ENCODE measurements at places on chromosomes 6 and 20.
A peak's percentile ranks its signal among the peaks of the same experiment; 100 is the strongest.

GRCh38 chr20:38337561-38338140 is 8.6 kb upstream of the LBP start:
- DNase-seq: no peak

DNA sequence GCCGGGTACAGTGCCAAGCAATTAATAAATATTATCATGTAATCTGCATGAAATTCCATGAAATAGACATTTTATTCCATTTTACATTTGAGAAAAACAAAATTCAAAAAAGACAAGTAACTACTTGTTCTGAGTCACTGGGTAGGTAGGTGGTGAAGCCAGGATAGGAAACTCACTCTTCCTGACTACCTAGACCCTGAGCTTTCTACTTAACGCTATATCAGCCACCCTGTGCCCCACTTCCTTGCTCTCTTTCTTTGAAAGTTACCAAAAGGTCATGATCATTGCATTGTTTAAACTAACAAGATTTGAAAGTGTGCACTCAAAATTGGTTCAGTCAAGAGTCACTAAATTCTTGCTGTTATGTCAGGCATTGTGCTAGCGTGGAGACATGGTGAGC is 235.7 kb downstream of the CD83 start:
- no peak for DNase-seq

DNA sequence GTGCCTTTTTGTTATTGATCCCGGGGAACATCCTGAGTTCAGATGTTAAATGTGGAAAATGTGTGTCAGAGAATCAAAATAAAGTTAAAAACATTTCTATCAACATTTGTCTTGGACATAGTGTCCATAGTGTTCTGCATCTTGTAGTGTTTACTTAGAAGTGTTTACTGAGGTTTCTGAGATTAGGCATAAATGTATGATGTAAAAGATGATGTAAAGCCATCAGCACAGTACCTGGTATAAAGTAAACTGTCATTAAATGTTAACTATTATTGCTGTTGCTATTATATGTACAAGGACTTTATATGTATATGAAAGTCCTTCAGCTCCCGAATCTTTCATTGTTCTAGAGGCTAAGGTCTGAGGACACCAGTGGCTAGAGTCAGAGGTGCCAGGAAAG is 28.2 kb upstream of the VEGFA start:
- no peak for DNase-seq

DNA sequence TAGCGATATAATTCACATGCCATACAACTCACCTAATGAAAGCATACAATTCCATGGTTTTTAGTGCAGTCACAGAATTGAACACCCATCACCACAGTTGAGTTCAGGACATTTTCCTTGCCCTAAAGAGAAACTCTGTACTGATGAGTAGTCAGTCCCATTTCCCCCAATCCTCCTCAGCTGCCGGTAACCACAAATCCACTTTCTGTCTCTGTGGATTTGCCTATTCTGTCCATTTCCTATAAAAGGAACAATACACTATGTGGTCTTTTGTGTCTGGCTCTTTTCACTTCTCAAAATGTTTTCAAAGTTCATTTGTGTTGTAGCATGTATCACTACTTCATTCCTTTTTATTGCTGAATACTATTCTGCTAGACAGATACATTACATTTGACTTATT is 67.9 kb upstream of the TGM3 start:
- DNase-seq: no peak

GRCh38 chr6:24188578-24189080 is 62.6 kb downstream of the NRSN1 start:
- DNase-seq: no peak

DNA sequence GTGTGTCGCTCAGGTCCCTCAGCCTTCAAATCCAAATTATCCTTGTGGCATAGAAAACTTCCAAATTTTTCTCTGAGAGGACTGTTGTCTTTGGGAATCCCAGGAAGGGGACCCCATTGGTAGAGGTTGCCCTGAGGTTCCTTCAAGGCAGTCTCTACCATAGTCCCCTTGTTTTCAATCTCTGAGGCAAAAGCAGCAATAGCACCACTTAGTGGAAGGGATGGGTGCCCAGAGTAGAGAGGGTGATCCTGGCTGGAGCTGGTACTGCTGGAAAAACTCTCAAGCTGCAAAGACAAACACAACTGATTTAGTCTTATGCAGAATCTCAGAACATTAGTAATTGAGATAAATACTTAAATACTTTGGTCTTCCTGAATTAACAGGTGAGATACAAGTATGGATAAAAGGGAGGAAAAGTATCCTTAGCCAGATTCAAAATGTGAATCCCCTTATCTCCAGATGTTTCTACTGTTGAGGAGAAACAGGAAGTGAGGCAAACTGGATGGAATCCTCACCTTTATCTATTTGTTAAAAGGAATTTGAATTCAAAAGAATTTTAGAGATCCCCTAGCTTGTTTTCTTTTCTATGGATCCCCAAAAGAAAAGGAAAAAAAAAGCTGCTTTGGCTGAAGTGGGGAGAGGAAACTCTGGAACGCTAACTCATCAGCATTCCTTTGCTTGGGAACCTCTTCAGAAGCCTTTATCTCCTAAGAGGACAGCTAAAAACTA is 13.4 kb downstream of the ZNF318 start:
- DNase-seq: no peak

DNA sequence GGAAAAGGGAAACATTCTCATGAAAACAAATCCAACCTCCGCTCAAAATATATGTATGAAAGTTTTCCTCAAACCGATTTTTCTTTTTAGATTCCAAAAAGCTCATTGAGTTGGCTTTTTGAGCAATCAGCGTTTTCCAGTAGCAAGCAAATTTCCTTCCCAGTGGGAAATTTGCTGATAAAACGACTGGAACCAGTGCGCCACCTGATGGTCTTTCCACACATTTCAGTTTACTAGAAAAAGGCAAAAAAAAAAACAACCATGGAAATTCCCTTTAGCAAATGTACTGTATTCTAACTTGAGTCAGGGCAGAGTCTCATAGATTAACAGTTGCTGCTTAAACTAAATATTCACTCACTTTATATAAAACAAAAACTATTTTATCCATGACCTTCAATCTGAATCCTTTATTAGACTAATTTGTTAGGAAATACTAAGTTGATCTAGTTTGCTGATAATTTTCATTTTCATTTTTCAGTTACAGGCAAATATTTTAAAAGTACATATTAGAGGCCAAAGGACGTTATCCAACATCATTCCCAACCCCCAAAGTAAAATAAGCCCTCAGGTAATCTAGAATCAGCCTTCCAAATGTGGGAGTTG is 271.5 kb downstream of the FOXA2 start:
- DNase-seq: peak; percentile 22

DNA sequence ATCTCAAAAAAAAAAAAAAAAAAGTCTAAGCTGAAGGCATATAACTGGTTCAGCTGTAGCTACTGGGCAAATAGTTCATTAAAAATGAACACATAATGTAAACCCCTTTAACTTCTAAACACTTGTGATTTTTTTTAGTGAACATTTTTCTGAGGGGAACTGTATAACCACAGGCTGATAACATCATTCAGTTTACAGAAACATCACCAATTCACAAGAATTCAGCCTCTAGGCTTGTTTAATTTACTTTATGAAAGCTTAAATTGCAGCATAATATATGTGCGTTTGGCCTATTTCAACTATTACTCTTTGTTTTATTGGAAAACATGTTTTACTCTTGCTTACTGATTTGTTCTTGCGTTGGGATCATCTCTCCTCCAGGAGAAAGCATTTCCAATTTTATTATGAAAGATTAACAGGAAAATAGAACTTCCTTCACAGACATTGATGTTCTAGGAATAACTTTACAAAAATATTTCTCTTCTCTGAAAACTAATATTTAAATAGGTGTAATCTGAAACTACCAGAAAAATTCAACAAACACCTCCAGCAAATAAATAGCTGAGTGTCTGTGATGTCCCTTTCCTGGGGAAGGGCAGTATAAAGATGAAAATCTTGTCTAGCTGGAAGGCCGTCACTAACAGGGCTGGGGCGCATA is 284.5 kb downstream of the UST start:
- no peak for DNase-seq

DNA sequence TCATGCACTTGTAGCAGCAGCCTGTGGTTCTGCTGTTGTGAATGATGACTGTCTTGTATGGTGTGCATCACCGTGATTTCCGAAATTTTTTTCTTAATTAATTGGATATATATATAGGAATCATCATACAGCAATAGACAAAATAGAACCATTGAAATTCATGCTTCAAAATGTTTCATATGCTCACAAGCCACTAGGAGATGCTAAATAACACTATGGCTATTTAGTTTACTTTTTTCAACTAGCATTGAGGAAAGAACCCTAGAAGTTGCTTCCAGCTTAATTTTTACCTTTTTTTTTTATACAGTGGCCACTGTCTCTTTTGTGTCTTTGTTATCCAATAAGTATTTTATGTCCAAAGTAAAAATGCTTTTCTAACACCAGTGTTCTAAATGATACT is 485.4 kb downstream of the CDKAL1 start:
- DNase-seq: no peak

DNA sequence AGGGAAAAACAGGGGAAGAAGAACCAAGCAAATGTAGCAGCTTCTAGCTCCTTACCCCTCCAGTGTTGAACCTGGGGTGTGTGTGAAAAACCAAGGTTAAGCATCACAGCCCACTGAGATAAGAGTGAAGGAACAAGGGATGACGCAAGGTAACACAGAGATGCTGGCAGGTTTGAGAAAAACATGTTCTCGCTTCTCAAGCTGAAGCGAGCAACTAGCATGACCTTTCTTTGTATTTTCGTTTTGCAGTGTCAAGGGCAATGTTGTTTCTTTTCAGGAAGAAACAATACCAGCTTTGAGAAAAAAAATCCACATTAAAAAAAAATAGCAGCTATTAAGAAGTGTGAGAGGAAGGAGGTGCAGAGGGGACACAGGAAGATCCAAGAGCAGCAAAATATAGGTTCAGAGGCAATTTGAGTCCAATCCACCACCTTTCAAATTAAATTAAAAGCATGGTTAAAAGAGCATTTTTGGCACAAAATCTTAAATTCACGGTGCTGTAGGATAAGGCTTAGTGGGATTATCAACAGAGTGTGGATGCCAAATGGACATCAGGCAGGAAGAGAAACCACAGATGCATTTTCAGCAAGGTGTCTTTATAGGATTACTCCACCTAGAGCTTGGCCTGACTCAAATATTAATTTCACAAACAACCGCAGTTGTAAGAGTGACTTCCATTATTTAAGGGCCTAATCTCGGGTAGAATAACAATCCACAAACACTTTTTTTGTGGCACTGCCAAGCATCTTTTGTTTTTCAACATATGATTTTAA is 70.9 kb downstream of the SYNE1 start:
- DNase-seq: no peak

DNA sequence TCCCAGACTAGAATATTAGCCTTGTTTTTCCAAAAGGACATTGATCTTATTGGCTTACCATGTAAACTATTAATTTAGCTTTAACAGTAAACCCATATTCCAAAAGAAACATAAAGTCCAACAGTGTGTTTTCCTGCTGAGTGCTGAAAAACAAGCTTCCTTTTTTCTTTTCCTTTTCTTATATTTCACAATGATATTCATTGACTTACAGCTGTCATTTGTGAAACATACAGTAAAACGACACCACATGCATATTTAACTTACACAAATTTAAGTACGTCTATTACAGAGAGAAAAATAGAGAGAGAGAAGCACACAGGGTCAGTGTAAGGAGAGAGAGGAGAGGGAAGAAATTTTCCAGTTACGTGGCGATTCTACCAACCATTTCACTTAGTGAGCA is 543.9 kb upstream of the JARID2 start:
- DNase-seq: no peak

DNA sequence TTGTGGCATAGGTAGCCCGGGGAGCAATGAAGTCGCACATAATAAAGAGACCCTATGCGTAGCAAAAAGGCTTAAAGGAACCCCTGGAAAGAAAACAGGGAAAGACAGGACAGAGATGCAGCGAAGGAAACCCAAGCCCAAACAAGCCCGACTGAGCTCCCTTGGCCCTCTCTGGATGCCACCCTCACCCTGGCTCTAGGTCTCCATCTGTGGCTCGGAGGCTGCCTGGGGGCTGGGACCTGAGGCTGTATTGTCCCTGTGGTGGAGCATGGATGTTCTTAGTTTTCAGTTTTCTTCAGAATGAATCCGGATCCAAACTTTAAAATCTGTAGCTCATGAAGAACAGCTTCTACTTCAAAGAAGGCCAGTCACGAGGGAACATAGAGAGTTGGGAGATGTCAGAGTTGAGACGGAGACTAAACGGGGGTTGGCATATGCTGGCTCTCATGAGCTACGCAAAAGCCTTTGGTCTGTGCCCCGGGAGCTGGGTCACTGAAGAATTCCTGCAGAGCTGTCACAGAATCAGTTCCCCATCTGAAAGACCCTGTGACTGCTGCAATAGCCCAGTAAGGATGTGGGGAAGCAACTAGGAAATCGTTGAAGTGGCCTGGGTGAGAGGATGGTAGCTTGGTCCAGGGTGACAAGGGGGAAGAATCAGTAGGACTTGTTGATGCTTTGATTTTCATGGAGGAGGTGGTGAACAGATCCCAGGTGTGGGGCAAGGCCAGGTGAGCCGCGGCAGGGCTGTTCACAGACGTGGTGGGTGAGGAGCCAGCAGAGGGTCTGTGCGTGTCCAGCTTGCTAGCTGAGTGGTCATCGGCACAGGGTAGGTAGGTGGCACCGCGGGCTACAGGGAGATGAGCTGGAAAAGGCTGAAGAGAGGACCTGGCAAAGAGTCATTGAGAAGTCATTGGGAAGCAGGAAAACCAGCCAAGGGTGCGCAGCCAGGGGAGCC is 35.2 kb downstream of the SYNDIG1 start:
- DNase-seq: no peak

DNA sequence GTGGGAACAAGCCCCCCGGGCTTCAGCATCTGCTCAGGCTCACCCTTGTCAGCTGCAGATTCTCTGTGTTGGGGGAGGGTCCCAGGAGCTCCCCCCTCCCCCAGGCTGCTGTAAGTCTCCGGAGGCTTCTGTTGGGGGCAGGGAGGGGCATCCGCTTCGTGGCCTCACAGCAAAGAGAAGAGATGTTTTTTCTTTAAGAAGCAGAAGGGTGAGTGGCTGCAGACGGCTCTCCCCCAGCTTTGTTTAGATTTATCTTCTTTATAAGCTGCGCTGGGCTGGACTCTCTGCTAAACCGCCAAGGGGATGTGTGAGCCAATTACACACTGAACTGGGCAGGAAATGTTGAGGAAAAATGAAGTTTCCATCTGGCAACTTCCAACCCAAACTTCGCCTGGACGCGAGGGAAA is 48.7 kb upstream of the GATA5 start:
- no peak for DNase-seq

GRCh38 chr6:170182093-170182780 is 108.6 kb downstream of the DLL1 start:
- DNase-seq: no peak

- no peak for DNase-seq
Observed at GRCh38 chr20:9949563-9949962, 85.2 kb upstream of the ANKEF1 start.

Measured in fibroblast of skin of right quadriceps (primary cell).